Fibroblast of the conjunctiva (primary cell): ENCODE measurements at places on chromosomes 16 and 17.
A peak's percentile ranks its signal among the peaks of the same experiment; 100 is the strongest.

DNA sequence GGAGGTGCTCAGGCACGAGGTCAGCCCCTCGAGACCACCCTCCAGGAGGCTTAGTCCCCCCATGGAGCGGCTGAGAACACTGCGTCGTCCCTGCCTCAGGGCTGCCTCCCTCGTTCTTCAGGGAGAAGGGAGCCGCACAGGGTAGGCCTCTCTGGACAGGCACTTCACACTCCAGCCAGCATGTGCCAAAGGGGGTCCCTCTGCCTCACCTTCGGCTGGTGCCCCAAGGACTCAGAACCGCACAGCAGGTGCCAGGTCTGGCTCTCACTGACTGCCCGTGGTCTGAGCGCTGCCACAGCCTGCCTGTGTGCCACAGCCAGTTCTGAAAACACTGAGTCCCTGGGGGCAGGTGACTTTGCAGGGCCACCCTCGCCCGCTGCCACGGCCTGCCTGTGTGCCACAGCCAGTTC lies 7.1 kb downstream of the P2RX5 start:
- no peak for DNase-seq

GRCh38 chr16:6279286-6279685 lies 1053.4 kb upstream of the RBFOX1 start:
- no peak for DNase-seq

DNA sequence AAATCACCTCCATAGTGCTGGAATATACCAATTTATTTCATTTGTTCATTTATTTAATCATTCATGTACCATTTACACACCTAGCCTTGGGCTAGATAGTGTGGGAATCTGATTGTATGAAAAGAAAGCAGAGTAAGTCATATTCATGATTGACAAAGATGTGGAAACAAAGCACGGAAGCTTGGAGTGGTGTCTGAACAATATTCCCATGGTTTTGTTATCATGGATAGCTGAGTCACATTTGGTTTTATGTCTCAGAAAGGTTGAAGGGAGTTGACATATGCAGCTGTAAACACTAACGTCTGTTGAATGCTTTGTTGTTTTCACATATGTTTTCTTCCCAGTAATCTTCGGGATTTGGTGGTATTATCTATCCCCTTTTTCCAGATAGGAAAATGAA lies 76.6 kb downstream of the MAP2K4 start:
- no peak for DNase-seq

DNA sequence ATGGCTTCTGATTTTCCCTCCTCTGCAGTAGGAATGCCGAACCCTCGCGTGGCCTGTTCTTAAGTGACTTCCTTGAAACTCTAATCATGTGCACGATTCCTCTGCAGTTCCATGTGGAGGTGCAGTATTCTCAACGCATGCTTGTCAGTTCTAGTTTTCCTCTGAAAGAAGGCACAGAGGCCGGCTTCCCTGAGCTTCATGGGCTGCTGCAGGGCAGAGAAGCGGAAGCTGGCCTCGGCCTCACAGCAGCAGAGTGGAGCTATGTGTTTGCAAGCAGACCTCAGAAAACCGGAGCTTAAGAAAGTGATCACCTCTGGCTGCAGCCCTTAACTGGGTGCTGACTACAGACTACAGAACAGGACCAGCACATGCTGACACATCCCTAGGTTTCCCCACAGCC lies 500.7 kb downstream of the GRIN2A start:
- DNase-seq = no peak

- no peak for DNase-seq
Observed at GRCh38 chr16:1335211-1335971, 1.9 kb downstream of the BAIAP3 start.

DNA sequence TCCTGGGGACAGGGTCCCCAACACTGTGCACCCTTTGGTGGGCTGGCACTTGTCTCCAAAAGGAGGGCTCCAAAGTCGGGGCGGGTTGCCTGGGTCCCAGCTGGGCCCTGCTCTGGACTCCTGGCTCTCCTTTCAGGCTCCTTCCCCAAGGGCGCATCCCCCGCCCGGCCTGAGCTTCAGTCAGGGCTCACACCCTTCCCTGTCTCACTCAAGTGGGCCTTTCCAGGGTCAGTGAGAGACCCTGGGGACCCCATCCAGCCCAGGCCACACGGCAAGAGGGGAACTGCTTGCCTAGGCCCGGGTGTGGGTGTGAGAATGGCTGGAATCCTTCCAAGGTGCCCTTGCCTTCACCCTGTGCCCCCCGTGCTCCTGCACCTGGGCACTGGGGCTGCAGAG lies 41.8 kb upstream of the SLC38A10 start:
- DNase-seq = no peak

- DNase-seq = no peak
Observed at GRCh38 chr17:49992191-49992932, 2.7 kb downstream of the DLX3 start.

DNA sequence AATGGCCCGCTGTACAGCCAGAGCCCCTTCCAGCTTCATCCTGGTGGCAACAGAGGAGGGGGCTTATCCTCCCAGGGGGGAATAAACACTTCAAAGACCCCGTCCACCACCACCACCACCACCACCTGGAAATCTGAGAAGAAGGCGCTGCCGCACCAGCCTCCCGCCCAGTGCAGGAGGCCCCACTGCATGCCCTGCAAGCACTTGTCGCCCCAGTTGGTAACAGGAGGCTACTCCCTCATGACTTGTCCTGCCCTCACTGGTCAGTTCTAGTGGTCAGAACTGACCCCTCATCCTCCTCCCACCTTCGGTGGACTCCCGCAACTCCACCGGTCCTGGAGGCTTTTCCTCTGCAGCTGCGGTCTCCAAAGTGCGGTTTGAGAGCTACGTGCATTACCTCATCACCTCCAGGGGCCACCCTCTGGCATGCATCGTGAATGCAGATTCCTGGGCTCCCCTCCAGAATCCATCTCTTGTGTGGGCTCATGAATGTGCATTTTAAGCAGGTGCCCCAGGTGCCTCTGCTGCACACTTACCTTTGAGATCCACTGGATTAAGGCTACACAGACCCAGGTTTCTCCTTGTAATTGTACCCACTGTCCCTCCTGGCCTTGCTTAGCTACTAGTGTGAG lies 71.8 kb downstream of the SRCIN1 start:
- DNase-seq = no peak

- DNase-seq = no peak
Observed at GRCh38 chr17:40348562-40349476, 15.7 kb downstream of the GJD3 start.

- DNase-seq = peak; percentile 36
Observed at GRCh38 chr16:50096791-50097190, 31.0 kb downstream of the HEATR3 start.

DNA sequence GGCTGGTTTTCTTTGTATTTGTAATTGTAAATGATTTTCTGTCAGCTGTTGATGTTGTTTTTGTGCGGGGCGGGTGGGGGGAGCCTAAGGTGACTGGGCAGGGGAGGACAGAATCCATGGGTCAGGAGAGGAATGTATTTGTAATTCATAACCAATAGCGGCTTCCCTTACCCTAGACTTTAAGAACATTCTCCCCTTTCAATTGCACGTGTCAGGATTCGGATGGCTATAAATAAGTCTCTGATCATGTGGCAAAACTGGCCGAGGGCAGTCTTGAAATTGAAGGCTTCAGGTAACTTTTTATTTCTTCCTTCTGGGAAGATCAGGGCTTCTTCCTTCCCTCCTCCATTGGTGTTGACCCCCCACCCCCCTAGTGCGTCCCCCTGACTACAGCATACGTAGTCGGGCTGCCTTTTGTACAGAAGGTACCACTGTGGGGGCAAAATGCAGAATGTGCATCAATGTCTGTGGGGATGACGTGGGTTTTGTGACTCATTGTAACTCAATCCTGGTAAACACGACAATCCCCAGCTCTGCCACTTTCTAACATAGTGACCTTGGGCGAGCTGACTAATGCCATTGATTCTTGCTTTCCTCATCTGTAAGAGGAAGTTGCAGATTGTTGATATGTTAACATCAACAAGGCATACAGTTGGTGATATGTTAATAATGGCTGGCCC lies 16.2 kb downstream of the MARCHF10 start:
- DNase-seq = peak; percentile 68
